ENCODE measurements at places on chromosomes 2 and 18. TPM values are rescaled to one million over a fixed set of nuclear protein-coding genes. Genes with fewer than 3 reads are reported as not detected.

- DNase-seq = no peak
Observed at GRCh38 chr2:37629529-37629928, 41.9 kb downstream of the CDC42EP3 start.

- DNase-seq = no peak
Observed at GRCh38 chr2:53842891-53843290, 16.9 kb downstream of the GPR75 start.

FBXO48 gene
- 0.32 TPM for total RNA-seq

C2orf80 gene
- total RNA-seq = not detected

DNA sequence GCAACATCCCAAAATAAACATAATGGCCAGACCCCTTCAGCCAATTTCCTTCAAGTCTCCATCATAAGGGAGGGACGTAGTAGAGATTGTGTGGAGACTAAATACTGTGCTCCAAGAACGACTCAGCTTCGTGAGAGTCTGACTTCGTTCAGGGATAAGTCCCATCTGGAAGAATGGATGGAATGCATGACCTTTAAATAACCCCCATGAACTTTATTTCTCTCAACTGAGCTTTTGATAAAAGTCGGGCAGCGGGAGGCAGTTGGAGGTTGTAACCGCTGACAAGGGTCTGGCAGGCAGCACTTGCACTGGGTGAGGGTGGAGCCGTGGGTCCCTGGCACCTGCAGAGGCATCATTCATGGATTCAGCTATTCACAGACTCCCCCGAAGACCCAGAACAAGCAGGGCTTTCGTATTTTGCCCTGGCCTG, 115.9 kb downstream of the ZFP36L2 start:
- DNase-seq = peak; percentile 87

UGT1A4 gene
- not detected for total RNA-seq

OSR1 gene
- total RNA-seq = 2.2 TPM

POTEC gene
- total RNA-seq = under 0.01 TPM

GRCh38 chr2:27001950-27002349, 30.8 kb upstream of the TMEM214 start:
- no peak for DNase-seq

DNA sequence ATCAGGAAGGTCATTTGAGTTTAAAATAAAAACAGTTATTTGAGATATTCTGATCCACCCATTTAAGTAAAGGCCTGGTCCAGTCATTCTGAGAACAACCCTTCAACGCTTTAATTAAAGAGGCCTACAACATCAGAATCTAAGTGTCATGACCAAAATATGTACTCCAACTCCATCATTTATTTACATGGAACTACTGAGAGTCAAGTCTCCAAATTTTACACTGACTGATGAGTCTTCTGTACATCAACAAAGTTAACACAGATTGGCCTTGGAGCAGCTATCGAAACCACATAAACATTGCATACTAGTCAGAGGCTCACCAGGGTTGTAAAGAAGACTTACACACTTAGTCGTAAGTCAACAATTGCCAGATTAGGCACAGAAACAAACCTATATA, 37.1 kb downstream of the PIEZO2 start:
- DNase-seq = peak; percentile 87

DNA sequence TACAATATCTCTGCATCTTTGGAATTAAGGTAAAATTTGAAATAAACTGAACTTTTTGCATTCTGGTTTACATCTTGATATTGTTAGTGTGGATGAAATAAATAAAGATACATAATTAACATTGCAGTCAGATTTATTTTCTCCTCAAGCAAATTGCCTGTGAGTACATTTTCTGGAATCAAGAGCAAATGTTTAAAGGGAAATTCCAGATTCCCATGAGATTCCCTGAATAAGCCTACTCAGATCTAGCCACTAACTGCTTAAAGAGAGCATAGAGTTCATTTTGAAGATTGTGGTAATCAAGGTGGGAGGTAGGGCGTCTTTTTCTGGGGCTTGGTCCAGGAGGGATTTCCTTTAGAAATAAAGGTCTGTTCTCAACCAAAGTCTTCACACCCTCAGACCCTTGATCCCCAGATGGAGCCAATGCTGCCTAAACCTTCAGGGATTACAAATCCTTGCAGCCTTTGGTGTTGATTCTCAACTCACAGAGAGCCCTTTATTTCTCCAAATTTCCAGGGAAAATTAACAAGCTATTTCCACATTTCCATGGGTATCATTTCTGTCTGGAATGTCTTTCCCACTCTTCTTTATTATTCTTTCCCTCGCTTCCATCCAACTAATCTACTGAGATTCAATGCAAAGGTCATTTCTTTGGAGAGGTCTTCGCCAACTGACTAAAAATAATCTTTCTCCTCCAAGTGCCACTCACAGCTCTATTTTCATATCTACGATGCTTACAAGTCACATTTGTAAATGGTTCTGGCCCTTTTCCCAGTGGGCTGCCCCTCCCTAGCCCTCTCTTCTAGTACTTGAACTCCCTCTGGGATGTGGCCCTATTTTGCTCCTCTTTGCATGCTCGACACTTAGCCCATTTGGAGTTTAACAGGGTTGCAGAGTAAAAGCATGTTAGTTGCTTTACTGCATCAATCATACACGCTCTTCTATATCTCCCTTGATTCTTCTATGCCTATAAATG, 79.8 kb upstream of the SPATS2L start:
- no peak for DNase-seq

FHOD3 gene
- 5.2 TPM for total RNA-seq

SOWAHC gene
- 9.3 TPM for total RNA-seq

DNA sequence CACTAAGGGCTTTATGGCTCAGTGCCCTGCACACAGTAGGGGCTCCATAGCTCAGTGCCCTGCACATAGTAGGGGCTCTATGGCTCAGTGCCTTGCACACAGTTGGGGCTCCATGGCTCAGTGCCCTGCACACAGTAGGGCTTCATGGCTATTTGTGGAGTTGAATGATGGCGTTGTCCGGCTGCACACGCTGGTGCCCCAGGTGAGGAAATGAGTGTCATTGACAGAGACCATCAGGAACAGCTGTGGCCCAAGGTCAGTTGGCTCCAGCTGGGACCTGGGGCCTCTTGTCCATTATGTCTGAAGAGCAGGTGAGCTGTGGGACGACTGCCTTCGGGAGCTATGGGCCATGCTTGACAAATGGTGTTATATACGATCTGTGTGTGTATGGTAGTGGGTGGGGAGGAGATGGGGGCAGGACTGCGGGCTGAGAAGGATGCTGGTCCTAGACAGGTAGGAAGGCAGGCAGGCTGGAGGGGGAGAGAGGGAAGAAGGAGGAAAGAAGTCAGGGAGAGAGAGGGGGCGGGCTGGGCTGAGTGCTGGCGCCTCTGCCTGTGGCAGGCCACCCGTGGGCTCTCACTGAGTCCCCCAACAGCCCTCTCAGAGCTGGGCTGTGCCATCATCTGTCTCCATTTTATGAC, 130.6 kb downstream of the CLIP4 start:
- no peak for DNase-seq

- DNase-seq = no peak
Observed at GRCh38 chr2:126851756-126852155, 46.9 kb upstream of the TEX51 start.

- no peak for DNase-seq
Observed at GRCh38 chr2:42227491-42227890, 58.3 kb downstream of the EML4 start.

DNA sequence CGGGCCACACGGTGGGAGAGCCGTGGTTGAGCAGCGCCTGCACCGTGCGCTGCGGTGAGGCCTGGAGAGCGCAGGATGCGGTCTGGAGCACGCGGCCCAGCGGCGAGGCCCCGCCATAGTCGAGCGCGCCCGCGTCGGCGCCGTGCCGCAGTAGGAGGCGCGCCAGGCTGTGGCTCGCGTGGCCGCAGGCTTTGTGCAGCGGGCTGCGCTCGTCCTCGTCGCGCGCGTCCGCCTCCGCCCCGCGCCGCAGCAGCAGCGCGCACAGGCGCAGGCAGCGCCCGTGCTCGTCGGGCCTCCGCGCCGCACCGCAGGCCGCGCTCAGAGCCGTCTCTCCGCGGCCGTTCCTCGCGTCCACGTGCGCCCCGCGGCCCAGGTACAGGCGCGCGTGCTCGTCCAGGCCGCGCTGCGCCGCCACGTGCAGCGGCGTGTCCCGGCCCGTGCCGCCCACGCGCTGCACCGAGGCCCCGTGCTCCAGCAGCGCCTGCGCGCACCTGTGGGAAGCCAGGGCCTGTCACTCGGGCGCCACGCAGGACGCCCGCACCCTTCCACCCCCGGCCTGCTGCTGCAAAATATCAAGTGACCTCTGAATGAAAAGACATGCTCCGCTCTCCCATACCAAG, 46.3 kb upstream of the GBX2 start:
- no peak for DNase-seq

EFEMP1 gene
- 65.1 TPM for total RNA-seq

DNA sequence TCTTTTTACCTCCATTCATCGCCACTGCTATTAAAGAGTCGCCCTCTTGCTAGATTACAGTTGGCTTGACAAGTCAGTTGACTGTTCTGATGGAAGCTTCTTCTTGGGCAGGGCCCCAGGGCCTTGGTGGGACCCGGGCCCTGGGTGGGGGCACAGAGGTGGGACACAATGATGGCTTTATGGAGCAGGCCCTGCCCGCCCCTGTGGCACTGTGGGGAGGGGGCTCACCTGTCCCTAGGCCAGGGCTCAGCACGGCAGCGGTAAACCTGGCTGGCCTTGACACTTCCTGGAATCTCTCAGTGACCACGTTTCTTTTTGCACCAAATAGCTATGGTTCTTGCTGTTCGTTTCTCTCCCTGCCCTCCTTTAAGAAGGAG, 4.9 kb upstream of the HS6ST1 start:
- DNase-seq = no peak

DNA sequence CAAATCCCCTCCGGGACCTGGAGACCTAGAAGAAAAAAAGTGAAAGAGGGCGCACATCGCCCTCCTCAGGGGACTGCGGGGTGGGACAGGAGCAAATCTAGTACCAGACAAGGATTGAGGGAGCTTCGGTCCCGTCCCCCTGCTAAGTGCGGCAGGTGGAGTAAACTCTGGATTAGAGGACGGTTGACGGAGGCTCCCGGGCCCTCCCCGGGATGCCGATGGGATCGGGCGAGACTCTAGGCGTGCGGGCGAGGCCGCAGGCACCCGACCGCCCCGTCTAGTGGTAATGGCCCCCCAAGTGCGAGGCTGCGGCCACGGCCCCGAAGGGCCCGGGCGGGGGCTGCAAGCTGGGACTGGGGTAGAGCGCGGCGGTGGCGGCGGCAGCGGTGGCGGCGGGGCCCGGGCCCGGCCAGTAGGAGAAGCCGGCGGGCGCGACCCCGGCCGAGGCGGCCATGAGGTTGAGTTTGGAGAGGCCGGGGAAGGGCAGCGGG, 3.5 kb downstream of the FEV start:
- no peak for DNase-seq

Data from fibroblast of villous mesenchyme (primary cell).